Small intestine (tissue), 16 donors: ENCODE measurements at places on chromosomes 2 and 18.

DNA sequence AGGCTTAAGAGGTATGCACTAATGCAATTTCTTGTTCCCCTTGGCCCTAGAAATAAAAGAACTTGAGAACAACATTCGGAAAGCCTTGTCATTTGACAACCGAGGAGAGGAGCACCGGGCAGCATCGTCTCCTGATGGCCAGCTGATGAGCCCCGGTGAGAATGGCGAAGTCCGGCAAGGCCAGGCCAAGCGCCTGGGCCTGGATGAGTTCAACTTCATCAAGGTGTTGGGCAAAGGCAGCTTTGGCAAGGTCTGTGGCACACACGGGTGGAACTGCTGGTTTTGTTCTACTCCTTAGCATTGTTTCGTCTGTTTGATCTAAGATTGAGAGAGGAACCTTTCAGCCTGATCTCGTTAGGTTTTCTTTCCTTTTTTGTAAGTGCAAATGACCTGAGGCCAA is 289.8 kb upstream of the EPAS1 start:
- no peak for DNase-seq

- DNase-seq, result no peak
These were observed 194.9 kb upstream of the BOD1L2 start for GRCh38 chr18:56952026-56952425.

- DNase-seq, result no peak
These were observed 172.4 kb upstream of the HS6ST1 start for GRCh38 chr2:128490881-128491691.

GRCh38 chr2:199833525-199833924 is 17.5 kb downstream of the FTCDNL1 start:
- DNase-seq, result no peak

GRCh38 chr2:28219138-28219537 is 173.5 kb upstream of the FOSL2 start:
- no peak for DNase-seq

GRCh38 chr2:118880501-118880900 is 33.1 kb upstream of the EN1 start:
- no peak for DNase-seq
